ENCODE measurements at places on chromosomes 7 and 10.

- DNase-seq: no peak
These were observed 115.9 kb downstream of the TRIM24 start for GRCh38 chr7:138575897-138576428.

DNA sequence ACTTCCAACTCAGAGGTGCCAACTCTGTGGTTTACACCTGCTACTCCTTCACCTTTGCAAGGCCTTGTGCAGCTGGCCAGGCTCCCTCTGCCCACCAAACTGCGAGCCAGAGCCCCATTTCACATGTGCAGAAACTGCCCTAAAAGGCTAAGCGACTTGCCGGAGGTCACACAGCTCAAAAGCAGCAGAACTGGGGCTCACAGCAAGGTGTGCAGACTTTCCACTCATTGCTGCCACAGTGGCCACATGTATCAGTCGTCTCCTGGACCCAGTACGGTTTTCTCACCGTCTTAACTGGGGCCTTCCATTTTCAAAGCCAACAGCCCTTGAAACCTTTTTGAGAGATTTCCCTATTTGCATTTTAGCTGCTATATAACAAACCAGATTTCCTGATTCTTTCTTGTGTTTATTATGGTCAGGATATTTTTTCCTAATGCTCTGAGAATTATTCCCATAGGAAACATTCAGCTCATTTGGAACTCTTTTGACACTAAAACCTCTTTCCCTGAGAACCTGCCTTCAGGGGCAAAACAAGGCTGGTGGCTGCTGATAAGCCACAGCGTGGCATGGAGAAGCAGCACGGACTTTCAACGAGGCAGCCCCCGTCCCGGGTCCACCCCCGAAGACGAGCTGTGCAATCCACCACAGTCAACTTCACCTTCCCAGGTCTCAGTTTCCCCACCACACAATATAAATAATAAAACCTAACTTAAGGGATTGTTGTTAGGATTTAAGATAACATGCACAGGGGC is 29.9 kb downstream of the SORBS1 start:
- no peak for DNase-seq

DNA sequence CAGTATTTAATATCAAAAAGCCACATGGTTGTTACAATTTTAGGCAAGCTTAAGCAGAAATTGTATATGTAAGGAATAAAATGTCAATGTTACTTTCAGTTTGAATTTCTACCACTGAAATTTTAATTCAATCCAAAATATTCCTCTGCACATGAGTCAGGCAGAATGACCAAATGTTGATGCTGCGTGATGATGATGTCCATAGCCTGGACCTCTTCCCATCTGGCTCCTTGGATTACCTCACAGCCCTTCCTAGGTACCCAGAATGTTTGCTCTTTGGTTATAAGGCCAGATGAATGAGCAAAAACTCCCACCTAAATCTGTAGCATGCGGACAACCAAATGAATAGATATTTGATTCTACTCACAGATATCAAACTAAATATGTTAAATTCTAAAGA is 258.3 kb upstream of the IMMP2L start:
- no peak for DNase-seq

- no peak for DNase-seq
These were observed 13.3 kb downstream of the HOXA4 start for GRCh38 chr7:27116962-27117886.

- DNase-seq: no peak
These were observed 12.4 kb downstream of the DIP2C start for GRCh38 chr10:677038-677437.

GRCh38 chr7:138455609-138456008 is 4.5 kb upstream of the TRIM24 start:
- DNase-seq: no peak

DNA sequence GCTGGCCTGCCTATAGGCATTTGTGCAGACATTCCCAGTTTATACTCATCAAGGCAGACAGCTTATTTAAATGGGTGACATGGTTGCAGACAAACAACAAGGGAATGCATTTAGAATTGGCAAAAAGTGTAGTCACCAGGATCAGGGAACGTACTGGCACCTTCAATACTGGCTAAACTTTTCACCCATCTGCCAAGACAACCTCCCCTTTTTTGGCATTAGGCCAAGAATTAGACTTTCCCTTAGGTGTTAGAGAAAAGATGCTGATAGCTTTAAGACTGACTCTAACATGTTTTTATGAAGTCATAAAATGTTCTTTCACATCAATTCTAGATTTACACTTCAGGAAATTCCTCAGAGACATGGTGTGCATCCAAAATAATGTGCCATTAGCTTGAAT is 365.9 kb downstream of the PHTF2 start:
- no peak for DNase-seq

GRCh38 chr10:78688901-78689583 is 379.7 kb upstream of the ZMIZ1 start:
- DNase-seq: peak; percentile 35

DNA sequence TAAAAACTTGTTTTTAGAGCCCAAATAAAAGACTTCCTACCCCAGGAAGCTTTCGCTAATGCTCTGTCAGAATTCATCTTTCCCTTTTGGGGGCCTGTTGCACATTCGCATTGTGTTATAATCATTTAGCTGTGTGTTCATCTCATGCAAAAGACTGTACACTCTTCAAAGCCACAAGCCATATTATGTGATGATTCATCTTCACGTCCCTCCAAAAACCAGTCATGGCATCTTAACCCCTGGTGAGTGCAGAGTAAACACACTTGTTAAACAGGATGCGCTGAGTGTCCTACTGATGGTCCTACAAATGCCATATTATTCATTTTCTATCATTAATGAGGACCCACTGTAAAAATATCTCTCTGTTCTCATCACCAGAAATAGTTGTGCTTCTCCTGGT is 235.4 kb downstream of the KIAA1217 start:
- DNase-seq: no peak

DNA sequence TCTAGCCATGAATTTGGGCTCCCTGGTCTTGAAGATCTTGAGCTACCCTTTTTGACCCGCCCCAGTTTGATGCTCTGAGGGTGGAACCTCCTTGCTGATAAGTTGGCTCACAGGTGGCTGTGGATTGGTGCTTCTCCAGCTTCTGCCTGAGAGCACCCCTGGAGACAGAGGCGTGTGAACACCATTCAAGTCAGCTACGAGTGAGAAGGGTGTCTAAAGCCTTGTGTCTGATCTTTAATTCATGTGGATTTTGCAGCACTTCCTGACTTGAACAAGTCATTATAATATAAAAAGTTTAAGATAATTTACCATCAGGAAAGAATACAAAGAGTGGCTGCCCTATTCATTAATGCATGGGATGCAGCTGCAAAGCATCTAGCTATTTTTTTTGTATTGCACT is 37.7 kb upstream of the GOLGA7B start:
- DNase-seq: no peak

DNA sequence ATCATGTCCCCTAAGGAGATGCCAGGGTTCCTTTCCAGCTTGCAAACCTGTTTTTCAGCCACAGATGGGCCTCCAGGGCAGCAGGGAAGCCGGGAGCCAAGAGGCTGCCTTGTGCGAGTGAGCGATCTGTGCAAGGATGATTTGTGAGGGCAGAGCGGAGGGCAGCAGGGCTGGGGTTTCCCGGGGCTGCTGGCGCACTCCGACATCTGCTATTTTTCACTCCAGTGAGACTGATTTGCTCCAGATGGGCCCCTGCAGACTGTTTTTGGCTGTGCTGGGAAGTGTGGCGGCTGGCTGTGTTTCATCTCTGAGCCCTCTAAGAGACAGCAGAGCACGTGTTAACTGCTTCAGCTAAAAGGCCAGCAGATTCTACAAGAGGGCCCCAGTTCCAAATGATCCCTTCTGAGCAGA is 466.2 kb downstream of the TYW1 start:
- DNase-seq: no peak

- no peak for DNase-seq
These were observed 20.4 kb upstream of the GPR37 start for GRCh38 chr7:124785994-124786393.

- no peak for DNase-seq
These were observed 5.9 kb downstream of the SCART1 start for GRCh38 chr10:133459454-133460207.

DNA sequence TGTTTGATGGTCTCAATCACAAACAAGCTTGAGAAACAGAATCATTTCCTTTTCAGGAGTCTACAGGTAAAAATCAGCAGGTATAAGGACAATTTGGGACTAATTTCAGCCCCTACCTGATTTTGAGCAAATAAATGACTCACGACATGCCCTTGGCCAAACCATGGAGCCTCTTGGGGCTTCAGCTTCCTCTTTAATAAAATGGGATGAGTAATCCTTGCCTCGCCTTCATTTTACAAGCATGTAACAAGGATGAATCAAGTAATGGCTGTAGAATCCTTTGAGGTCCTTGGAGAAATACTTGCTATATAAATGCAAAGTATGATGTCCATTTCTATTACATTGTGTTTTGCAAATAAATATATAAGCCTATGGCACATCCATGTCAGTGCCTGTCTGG is 212.8 kb upstream of the PODXL start:
- DNase-seq: no peak

DNA sequence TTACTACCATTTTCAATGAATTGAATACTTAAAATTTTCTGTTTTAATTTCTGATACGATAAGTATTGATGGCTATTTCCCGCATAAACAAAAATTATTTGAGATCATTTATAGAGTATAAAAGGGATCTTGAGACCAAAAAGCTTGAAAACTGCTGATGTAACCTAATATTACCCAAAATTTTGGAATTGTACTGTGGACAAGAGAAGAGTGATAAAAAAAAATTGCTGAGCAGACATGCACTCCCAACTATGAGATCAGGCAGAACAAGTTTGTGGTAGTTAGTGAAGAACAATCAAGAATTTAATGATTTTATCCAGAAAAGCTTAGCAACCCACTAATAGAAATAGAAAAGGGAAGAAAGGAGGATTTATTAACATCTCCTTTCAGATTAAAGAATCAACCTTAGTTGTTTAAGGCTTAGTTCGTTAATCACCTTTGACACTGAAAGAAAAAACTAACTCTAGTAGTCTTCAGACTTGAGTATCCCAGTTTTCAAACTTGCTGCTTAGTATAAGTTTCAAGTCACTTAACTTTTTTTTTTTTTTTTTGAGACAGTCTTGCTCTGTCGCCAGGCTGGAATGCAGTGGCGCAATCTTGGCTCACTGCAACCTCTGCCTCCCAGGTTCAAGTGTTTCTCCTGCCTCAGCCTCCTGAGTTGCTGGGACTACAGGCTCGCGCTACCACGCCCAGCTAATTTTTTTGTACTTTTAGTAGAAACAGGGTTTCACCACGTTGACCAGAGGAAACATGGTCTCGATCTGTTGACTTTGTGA is 50.6 kb upstream of the ZC3HAV1 start:
- no peak for DNase-seq

DNA sequence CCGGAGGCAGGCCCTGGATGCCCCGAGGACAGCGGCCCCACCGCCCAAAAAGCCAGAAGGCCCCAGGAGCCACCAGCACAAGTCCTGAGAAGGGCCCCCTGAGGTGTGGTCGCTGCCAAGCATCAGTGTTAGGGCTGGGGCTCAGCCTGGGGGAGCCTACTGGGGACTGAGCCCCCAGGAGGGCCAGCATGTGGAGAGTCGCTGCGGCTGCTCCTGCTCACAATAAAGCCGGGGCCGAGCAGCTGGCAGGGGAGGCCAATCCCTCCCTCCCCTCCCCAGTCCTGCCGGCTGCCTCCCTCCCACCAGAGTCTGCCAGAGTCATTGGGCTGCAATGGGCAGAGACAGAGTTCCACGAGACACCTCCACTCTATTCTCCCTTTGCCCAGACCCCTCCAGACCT is 3.1 kb upstream of the ASIC3 start:
- no peak for DNase-seq

- no peak for DNase-seq
These were observed 36.0 kb downstream of the NUDT1 start for GRCh38 chr7:2278026-2278425.

DNA sequence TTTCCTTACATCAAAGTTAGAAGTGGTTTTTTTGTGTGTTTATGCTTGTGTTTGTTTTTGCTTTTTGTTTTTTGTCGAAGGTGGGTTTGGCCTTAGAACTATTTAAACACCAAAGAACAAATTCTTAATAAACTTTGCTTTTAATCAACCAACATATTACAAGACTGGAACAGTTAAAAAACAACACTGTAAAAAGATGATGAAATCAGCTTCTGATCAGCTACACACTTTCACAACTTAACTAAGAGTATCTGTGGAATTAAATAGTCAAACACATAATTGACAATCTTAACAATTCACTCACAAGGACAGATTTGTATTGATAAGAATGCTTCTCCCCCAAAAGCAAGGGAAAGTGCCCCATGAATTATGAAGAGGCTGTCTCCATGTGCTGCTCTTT is 58.8 kb downstream of the MRPL32 start:
- no peak for DNase-seq

- DNase-seq: no peak
These were observed 59.7 kb upstream of the TBX20 start for GRCh38 chr7:35313575-35313974.

DNA sequence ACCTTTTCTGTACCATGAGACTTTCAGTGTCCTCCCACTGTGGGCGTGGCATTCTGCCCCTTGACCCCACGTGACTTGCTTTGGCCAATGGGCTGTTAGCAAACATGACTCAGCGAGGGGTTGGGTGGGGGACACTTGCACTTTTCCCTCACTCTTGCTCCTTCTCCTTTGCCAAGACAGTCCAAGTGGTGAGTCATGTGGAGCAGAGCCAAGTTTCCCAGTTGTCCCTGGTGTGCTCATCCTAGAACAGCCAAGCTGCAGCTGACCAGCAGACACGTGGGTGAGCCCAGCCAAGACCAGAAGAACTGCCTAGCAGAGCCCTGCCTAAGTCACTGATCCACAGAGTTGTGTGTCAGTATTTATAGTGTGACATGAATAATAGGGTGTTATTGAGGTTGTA is 82.8 kb upstream of the CPXM2 start:
- no peak for DNase-seq

- no peak for DNase-seq
These were observed 58.2 kb upstream of the YAE1 start for GRCh38 chr7:39507866-39508551.

Data from NCI-H2081 (cell line).